NCI-H2081 treated with DMSO at 0.1 percent for 48 hours (cell line): ENCODE measurements at places on chromosomes 11 and 22.

DNA sequence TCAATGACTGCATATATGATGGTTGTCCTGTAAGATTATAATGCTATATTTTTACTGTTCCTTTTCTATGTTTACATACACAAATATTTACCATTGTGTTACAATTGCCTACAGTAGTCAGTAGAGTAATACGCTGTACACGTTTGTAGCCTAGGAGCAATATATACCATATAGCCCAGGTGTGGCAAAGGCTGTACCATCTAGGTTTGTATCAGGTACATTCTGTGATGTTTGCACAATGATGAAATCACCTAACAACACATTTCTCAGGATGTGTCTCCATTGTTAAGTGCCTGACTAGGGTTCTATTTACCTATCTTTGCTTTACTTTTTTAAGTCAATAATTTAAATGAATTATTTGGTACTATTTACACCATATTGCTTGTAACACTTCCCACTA, 21.9 kb downstream of the PRR5L start:
- DNase-seq: no peak

- peak; percentile 5 for DNase-seq
Observed at GRCh38 chr22:49209452-49210195, 618.0 kb downstream of the BRD1 start.

DNA sequence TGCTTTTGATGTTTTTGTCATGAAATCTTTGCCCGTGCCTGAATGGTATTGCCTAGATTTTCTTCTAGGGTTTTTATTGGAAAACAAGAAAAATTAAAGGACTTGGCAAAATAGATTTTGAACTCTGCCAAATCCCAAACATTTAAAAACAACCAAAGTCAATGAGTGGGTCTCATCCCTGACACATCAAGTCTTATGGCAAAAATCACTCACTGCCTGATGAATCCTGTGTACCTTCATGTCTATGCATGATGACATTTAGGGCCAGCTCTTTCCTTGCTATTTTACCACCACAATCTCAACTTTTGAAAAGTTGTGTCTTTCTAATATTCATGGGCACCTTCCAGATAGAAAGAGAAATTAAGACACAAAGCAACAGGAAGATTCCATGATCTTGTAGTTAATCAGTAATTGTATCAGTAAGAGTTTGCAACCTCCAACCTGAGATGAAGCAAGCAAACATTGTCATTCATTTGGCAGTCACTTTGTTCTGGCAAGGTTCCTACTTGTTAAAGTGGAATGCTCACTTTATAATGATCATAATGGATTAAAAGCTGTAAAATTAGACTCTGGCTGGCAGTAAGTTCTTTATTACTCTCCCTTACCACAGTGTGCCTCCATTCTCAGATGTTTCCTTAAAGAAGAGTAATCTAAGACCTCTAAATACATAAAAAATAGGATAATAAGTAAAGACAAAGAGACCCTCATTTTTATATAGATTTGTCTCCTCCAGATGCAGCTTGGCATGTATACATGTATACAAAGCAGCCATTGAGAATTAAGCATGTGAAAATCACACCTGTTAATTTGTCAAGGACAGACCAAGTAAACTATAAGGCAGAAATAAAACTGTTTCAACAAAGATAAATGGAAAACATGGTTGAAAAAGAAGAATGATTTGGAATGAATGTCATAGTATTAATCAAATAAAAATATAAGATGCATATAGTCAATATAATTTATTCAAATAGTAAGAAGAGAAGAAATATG, 51.6 kb downstream of the ETS1 start:
- DNase-seq: no peak

- no peak for DNase-seq
Observed at GRCh38 chr11:74116719-74117118, 54.1 kb downstream of the C2CD3 start.

DNA sequence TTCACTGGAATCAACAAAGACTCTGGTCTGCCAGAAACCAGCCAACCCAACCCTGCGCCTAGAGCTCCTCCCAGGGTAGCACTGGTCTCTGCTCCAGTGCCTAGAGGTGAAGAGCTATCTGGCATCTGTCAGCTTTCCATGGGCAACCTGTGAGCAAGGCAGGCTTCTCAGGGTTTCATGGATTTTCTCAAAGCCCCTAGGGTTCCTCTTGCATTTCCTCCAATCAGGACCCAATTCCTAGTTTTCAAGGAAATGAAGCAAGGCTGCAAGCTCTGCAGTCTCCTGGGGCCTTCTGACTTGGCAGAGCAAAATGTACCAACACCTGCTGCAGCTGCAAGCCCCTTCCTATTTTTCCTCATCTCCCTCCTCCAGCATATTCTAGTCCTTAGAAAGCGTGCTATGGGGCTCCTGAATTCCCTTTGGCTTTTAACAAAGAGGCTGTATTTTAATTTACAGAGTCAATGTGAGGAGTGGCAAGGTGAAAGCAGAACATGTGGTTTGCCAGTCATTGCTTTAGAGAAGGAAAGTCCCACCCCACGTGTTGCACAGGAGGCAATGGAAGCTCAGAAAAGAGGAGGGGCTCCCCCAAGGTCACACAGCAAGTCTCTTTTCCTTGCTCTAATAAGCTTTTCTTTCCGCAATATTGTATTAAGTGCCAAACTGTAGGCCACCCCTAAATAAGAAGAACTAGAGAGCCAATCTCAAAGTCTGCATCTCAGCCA, 33.0 kb upstream of the RIC3 start:
- DNase-seq: no peak

- DNase-seq: no peak
Observed at GRCh38 chr11:98455500-98456307, 565.0 kb upstream of the CNTN5 start.

- DNase-seq: no peak
Observed at GRCh38 chr22:49042066-49042465, 785.6 kb downstream of the BRD1 start.

GRCh38 chr11:86722006-86722405, 49.6 kb upstream of the ME3 start:
- no peak for DNase-seq

DNA sequence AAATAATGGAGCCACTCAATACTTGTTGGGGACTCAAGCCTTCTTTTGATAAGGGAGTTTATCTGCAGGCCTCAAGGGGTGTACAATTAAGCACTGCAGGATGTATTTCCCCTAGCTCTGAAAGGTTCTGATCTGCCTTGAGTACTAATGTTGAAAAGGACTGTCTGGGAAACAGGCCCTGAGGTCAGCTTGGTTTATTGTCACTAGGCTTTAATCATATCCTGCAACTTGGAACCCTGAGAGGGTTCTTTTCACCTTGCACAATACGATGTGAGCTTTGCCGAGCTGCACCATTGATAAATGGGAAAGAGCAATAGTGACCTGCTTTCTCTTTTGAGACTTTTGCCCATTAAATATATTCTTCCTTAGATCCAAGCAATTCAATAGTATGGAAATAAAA, 31.6 kb upstream of the HORMAD2 start:
- no peak for DNase-seq

DNA sequence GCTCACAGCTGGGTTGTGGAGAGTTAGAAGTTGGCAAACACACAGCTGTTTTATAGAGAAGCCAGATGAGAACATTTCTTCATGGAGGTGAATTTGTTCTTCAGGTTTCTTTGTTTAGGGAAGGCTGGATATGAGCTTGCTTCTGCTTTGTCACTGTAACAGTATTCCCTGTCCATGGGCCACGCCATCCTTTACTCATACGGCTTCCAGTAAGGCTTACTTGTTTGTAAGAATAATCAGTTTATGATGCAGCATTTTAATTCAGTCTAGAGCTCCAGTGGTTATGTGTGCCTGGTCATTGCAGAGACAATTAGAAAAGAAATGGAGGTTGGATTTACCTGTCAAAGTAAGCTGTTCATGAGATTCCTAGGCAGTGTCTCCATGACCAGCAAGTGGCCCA, 131.8 kb downstream of the TRIM44 start:
- no peak for DNase-seq

DNA sequence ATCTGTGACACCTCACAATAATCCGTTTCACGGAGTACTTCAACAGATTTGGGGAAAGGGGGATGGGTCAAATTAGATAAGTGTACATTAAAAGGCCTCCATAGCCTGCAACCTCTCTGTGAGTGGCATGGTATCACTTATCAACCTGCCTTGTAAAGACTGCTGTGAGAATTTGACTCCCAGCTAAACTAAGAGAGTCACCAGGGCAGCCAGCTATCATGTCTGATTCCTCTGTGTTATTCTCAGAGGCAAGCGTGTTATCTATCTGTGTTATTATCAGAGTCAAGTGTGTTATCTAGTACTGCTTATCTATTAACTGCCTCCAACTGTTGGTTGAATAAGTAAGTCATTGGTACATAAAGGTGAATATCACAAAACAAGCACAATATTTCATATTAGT, 4.1 kb upstream of the FAM83F start:
- no peak for DNase-seq

DNA sequence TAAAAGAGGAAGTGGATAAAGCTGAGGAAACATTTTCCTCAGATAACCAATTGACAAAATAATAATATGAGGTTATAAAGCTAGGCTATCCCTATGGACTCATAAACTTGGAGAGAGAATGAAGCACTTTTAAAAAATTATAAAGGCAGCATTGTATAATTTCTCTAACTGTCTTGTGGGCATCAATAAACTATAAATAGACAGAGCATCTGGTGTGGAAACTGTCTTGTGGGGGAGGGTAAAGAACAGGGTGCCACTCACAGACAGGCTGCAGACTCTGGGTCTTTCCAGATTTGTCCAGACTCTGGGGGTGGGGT, 333.5 kb downstream of the BUD13 start:
- no peak for DNase-seq
